CD4-positive, alpha-beta T cell treated with Interleukin-2 at 100 ng/mL for 4 hours (primary cell): ENCODE measurements at places on chromosomes 16 and 17.

GRCh38 chr17:57461082-57461481 lies 204.8 kb downstream of the MSI2 start:
- no peak for DNase-seq

- DNase-seq: peak; percentile 99
Measured at GRCh38 chr17:1684378-1685189, at the start of gene PRPF8. PRPF8 (minus strand) TSS chr17:1684867; CDS start chr17:1684571, 296 bp downstream.

DNA sequence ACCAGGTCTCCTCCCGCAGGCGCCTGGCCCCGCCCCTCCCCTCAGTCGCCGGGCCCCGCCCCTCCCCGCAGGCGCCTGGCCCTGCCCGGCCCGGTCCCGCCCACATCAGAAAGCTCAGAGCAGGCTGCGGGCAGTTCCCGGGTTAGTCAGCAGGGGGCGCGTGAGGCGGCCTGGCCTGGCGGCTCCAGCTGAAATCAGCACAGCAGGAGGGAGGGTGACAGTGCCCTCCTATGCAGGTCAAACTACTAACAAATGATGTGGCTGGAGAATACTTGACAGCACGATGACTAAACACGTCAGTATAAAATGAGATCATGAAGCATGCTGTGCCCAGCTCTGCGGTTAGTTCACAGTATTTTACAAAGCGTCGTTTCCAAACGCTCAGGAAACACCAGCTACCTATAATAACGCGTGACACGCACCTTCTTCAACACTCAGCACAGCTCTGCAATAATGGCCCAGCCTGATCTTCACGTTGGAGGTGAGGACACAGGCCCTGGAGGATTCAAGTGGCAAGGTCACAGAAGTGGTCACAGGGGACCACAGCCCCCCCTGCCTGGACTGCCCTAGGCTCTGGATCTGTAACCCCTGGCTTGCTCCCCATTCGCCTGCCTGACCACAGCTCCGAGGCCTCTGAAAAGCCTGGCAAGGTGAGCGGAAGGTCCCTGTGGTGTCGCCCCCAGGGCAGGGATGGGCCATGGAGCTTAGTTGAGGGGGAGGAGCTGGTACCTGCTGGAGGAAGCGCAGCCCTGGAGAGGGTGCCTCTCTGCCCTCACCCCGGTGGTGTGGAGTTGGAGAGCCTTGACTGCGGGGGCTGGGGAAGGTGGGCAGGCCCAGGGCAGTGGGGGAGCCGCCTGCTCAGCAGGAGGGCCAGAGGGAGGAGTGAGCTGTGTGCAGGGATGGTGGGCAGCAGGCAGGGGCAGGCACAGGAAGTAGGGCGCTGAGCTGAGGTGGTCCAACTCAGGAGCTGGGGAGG lies 81.2 kb downstream of the KCNJ12 start:
- DNase-seq: peak; percentile 92

- no peak for DNase-seq
Measured at GRCh38 chr17:14693382-14693781, 392.5 kb downstream of the HS3ST3B1 start.

GRCh38 chr17:81039854-81040758 lies 5.2 kb downstream of the BAIAP2 start:
- DNase-seq: no peak

DNA sequence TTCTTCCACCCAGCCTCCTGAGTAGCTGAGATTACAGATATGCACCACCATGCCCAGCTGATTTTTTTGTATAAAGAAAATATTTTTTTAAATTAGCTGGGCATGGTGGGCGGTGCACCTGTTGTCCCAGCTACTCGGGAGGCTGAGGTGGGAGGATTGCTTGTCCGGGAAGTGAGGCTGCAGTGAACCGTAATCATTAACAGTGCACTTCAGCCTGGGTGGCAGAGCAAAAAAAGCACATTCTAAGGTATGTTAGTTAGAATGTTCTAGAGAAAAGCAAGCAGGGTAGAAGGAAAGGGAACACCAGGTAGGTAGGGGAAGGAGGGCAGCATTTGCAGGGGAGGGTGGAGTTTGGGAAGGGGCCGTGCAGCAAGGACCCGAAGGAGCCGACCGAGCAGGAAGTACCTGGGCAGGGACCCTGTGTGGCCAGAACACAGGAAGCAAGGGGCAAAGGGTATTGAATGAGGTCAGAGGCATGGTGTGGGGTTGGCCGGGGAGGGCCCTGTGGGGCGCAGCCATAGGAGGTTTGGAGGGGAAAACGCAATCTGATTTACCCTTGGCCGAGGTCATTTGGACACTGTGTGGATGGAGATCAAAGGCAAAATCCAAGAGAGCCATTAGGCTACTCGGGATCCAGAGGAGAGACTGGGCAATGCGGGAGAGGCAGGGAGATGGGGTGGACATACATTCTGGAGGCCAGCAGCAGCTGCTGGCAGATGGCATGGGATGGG lies 2.3 kb downstream of the C17orf99 start:
- DNase-seq: no peak
